ENCODE measurements at places on chromosomes 6 and 20. TPM values are rescaled to one million over a fixed set of nuclear protein-coding genes. Genes with fewer than 3 reads are reported as not detected.

- no peak for DNase-seq
Observed at GRCh38 chr6:128990915-128991314, 108.0 kb downstream of the LAMA2 start.

- no peak for DNase-seq
Observed at GRCh38 chr6:39402239-39402751, 79.8 kb upstream of the KCNK16 start.

GRCh38 chr20:57428324-57429158 is 37.3 kb downstream of the RBM38 start:
- DNase-seq: no peak

DNA sequence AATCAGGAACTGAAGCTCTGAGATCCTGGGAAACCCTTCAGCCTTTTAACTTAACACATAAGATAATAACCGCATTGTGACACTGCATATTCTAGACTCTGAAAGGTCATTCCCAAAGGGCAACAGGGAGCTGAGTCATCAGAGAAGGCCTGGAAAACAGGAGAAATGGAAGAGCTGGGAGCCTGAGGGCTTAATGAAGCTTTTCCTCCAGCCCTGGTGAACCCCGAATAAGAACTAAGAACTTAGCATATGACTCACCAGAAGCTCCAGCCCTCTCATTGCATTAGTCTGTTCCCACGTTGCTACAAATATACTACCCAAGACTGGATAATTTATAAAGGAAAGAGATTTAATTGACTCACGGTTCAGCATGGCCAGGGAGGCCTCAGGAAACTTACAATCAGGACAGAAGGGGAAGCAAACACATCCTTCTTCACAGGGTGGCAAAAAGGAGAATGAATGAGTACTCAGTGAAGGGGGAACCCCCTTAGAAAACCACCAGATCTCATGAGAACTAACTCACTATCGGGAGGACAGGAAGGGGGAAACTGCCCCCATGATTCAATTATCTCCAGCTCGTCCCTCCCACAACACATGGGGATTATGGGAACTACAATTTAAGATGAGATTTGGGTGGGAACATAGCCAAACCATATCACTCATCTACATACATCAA is 648.5 kb downstream of the TFAP2A start:
- no peak for DNase-seq

DNA sequence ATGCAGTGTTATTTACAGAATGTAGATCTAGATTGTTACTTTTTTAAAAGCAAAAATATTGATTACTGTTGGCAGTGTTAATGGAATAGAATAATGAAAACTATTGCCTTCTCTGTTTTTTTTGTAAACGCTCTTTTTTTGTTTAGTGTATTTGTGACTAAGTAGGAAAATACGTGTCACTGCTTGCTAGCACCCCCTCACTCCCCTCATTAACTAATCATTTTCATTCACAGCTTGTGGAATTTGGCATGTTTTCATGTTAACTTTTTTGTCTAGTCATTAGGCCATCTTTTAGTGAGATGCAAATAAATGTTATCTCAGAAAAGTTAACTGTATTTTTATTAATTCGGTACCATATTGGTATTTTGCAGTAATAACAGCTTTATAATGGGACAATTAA is 29.8 kb downstream of the ADGRG6 start:
- no peak for DNase-seq

The TNXB gene
- total RNA-seq: 423 TPM

The VNN1 gene
- total RNA-seq: 1.2 TPM

The WFDC2 gene
- 4.1 TPM for total RNA-seq
